ENCODE measurements at places on chromosomes 7 and 10.
A peak's percentile ranks its signal among the peaks of the same experiment; 100 is the strongest.

DNA sequence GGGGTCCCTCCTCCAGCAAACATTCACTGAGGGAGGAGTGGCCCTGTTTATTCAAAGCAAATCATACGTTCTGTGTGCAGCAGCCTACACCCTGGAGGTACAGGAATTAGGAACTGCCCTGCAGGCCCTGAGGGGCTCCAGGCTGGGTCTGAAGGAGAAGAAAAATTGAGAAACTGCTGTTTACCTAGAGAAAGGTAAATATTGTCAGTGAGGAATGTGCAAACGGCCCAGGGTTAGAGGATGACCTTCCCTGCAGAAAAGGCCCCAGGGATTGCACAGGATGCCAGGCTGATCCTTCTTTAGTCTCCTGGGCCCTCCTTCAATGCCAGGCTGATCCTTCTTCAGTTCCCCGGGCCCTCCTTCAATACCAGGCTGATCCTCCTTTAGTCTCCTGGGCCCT, 5.7 kb downstream of the CALML5 start:
- DNase-seq = no peak

DNA sequence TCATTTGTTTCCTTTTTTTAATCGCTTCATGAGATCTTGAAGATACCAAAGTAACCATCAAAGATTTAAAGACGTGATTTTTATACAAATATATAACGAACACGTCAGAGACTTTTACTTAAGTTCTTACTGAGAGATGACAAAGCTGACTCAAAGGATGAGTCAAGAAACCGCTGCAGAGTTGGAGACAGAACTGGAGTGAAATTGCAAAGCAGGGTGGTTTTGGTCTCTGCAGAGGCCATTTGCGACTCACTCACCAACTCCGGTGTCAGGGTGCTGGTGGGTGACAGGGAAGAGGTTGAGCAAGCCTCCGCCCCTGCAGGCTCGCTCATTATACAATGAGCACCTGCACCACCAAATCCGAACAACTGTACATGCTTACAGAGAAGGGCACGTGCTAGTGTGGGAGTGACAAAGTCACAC, 75.2 kb downstream of the DNAJB6 start:
- no peak for DNase-seq

DNA sequence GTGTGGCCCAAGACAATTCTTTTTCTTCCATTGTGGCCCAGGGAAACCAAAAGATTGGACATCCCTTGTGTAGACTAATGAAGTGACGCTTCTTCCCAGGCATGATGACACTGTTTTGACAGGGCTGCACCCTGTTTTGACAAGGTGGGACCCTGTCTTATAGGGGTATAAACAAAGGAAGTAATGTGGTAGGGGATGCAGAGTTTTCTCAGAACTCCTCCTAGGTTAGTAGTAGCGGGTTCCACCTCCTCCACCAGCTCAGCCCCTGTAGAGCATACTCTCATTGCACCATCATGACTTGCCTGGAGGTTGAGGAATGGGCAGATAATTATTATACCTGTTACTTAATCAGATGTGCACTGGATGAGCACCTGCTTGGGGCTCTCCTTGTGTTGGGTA, 123.1 kb downstream of the CCNY start:
- DNase-seq = no peak

DNA sequence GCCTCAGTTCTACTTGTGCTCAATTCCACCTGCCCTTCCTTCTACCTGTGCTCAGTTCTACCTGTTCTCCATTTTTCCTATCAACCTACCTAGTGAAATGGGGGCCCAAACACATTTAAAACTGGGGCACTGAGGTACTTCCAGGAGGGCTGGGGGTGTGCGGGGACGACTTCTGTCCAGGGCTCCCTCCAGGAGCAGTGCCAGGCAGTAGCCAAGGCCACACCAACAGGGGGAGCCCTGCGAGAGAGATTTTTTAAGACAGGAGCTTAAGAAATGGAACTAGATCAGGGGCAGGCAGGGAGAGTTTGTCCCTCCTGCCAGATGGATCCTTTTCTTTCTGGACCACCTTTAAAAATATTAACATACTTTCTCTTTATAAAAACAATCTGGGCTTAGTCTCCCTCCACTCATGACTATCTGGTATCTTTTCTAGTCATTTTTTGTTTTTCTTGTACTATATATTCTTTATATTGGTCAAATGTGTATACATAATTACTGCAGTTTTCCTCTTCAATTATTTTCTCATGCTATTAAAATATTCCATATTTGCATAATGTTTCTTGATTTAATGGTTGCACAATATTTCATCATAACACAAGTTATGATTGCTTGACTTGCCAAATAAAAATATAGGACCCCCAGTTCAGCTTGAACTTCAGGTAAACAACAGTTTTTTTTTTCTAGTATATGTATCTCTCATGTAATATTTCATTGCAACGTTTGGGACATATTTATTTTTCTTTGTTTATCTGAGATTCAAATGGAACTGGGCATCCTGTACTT, 47.3 kb upstream of the INSYN2A start:
- no peak for DNase-seq

DNA sequence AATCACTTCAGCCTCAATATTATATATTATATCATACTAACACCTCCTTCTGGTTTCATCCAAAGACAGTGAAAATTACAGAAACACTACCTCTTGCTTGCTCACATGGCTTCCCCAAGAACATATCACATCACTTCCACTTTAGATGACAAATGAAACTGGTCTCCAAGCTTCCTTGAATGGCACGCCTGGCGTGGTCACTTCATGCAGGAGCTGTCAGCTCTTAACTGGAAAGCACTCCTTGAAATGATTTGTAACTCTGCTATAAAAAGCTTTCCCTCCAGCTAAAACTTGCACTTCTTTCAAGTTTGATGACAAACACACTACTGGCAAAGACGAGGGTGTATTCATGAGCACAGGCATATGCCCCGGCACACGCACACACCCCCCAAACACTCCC, 84.1 kb upstream of the INHBA start:
- DNase-seq = no peak

GRCh38 chr10:132506711-132507408, 30.7 kb upstream of the INPP5A start:
- no peak for DNase-seq

DNA sequence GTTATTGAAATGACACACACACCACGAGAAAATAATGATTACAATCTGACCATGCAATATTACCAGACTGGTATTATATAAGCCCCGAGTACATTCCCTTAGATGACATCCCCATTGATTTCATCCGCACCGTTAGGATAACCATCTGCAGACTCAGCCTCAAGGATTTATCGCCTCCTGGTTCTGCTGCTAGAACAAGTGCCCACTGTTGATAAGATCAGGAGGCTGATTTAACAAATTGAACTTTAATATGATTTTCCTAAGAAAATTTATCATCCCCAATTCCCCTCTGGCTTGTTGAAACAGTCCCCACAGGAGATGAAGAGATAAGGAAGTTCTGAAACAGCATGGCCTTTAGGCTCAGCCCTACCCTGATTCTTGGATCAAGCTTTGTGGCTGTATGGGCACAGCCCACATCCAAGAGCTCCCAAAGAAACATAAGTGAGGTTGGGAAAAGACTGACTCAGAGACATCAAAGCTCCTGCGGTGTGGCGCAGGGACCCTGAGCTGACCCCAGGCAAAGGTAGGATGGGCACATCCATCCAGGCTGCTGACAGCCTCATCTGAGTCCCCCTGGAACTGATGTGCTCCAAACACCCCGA, 59.2 kb upstream of the CHCHD3 start:
- DNase-seq = no peak

DNA sequence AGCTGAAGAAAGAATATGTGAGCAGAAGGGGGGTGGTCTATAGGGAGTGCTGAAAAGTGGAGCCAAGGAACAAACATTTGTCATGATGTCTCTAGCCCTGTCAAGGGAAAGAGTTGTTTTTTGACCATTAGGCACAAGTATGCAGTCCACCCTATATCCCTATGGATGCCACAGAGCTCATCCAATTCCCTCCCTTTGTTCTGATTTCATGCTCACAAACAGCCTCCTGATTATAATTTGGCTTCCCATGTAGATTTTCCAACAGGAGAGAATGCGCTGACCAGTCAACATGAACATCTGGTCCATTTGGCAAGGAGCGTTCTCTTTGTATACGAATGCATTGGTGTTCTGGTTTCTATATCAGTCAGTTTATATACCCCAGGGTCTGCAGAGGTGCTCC, 12.1 kb upstream of the CEP41 start:
- DNase-seq = no peak

DNA sequence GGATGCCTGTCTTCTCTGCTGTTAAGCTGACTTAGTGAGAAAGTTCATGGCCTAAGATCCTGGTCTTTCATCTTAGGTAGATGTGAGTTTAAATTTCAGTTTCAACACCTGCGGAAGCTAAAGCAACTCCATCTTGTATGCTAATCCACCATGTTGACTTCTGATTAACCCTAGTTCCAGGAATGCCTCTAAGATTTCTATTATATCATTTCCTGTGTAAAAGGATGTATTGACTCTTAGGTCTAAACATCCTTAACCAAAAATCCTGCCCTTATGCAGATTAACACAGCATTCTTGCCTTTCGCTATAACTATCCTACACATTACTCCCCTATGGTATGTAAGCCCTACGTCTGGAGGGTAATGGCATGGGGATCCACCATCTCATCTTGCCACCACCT, 94.4 kb upstream of the CCDC6 start:
- DNase-seq = no peak

DNA sequence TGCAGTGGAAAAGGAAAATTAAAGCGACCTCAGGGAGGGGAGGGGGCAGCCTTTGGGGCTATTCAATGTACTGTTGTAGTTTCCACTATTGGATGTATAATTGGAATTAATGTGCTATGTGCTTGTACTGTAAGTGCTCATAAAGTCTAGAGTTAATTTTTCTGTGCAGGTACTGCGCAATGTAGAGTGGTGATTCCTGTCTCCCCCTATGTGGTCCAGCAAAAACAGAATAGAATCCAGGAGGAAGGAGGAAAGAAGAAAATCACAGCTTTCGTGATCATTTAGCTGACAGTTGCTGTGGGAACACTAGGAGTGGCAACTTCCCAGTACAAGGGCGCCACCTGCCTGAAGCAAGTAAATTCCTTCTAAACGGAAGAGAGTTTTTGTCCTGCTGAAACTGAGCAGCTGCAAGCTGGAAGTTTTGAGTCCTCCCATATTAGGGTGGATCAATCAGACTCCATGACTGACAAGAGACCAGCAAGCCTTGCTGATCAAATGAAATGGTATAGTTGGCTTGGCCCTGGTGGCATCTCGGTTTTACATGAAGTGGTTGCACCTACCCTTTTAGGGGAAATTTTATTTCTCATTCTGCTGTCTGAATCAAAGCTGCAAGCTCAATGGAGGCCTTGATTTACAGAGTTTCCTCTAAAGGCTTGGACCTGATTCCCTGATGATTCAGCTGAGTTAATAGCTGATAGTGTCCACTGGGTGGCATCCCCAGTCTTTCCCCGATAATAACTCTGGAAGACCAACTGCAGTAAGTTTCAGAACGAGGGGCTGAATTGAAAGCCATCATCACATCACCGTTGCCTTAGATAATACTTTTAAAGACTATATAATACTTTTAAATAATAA, 299.8 kb downstream of the HGF start:
- DNase-seq = peak; percentile 50

GRCh38 chr10:121154310-121154709, 303.1 kb downstream of the WDR11 start:
- DNase-seq = no peak

DNA sequence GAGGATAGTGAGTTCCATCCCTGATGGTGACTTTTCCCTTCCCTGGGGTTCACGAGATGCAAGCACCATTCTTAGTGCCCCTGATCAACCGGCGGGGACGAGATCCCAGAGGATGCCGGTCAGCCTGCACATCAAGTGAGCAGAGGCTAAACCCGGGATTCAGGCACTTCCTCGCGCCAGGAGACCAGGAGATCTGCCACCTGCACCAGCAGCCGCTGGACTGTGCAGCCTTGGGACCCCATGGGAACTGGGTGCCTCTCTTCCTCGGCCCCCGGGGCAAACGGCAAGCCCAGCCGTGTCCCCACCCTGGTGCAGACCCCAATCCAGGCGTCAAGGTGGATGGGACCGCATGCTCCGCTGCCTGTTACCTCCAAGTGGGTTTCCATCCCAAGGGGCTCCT, 88.5 kb downstream of the TCERG1L start:
- DNase-seq = no peak

- no peak for DNase-seq
Observed at GRCh38 chr7:6168477-6168868, 104.0 kb downstream of the CYTH3 start.

DNA sequence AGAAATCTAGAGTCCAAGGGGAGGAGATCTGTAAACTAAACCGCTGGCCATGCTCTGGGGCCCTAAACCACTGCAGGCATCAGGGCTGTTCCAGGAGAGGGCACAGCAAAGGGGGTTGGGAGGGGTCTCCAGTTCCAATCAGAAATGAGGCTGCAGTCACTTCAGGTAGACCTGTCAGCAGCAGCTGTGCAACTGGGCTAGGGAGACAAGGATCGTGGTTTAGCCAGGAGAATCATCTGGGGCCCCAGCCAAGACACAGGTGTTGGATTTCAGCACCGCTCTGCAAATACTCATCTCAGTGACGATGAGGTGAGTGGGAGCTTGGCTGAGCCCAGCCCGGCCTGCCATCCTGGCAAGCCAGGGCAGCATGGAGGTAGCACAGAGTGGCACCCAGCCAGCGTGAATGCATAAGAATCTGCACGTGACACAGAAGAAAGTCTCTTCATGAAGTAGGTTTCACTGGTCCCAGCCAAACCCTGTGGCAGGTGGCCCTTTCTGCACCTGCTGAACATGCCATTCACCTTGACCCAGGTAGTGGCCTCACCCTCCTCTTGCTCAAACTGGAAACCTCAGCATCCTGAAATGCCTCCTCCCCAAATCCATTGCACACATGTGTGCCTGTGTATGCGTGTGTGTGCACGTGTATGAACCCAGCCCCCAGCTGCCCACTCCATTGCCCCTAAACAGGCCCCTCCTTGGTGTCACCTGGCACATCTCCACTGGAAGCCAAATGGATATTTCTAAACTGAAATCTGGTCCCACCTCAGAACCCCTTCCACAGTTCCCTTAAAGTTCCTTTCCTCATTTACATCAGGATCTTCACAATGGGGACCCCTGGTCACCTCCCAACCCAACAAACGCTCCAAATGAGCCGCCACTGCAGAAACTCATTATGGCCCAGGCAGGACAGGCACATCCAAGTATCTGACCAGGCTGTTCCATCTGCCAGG, 9.6 kb downstream of the GPRIN2 start:
- DNase-seq = no peak

DNA sequence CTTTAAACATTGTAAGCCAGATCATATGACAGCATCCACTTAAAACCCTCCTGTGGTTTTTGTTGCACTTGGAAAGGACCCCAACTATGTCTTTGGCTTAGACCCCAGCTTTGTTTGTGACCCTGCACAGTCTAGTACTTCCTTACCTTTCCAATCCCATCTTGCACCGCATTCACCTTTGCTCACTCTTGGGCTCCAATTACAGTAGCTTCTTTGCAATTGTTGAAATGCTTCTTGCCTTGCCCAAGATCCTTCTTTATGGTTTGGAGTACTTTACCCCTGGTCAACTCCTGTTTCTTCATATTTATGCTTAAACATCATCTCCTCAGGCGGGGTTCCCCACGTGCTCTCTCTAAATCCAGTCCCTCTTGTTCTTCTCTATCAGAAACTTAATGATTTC, 162.6 kb downstream of the PTEN start:
- no peak for DNase-seq

- DNase-seq = no peak
Observed at GRCh38 chr10:114340816-114341215, 63.5 kb downstream of the AFAP1L2 start.

GRCh38 chr7:27171637-27172314, 2.3 kb downstream of the HOXA10 start:
- DNase-seq = peak; percentile 56
